GM13976 (cell line): ENCODE measurements at places on chromosomes 4 and X.
A peak's percentile ranks its signal among the peaks of the same experiment; 100 is the strongest.

DNA sequence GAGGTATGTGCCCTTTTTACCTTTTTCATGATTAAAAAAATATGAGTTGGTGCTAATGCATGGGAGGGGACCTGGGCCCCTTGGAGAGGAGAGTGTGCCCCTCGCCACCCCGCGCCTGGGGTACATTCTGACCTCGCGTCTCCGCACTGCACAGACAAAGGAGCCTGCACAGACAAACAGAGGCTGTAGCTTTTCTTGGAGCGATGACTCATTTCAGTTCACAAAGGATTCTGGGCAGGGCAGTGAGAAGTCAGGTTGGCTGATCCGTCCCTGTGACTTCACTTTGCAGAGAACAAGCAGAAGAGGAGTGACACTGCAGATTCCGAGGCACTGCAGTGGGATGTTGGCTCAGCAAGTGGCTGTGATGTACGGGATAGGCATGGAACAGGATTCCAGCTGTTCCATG lies 82.9 kb downstream of the STOX2 start:
- DNase-seq: no peak

DNA sequence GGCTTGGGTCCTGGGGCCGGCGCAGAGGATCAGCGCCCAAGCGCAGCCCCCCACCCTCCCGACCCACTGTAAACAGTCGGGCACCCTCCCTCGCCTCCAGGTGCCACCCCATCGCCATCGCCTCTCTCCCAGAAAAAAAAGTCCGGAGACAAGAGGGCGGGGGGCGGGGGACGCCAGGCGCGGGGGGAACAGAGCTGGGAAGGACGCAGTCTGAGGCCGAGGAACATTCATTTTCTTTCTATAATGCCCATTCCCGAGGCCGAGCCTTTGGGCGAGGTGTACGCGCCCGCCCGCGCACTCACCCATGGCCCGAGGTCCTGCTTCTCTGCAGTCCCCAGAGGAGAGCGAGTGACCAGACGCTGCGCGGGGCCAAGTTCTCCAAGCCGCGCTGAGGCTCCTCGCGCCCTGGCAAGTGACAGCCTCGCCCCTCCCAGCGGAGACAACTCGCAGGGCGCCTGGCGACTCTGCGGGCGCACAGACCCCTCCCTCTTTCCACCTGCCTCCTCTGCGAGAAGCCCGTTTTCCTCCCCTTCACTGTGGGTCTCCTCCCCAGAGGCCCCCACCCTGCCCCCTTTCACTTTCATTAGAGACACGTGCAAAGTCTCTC lies 63.5 kb upstream of the WDR17 start:
- DNase-seq: peak; percentile 70

GRCh38 chrX:133926809-133927208 lies 58.6 kb downstream of the GPC3 start:
- no peak for DNase-seq

- no peak for DNase-seq
Measured at GRCh38 chr4:165986956-165987698, 114.1 kb downstream of the TLL1 start.

DNA sequence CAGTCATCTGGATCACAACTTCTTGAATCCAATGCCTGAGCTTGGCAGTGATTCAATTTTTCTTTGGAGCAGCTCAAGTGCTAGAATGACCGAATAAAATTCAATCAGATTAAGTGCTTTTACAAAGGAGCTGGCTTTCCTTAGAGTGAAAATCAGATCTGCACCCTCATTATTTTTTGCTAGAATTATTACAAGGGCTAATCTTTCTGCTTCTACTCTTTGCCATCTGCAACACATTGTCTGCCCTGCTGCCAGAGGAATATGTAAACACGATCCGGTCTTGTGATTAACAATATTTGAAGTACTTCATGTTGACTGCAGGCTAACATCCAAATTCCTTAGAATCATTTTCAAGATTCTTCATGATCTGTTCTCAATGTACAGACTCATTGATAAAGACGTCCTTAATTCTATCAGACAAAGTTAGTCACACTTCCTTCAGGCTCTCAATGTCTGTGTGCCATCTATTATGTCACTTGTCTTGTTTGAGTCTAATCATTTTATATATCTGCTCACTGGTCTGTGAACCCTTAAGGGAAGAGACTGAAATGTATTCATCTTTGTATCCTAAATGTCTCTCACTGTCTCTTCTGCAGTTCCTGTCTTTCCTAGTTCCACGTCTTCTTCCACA lies 531.2 kb downstream of the GALNTL6 start:
- no peak for DNase-seq

DNA sequence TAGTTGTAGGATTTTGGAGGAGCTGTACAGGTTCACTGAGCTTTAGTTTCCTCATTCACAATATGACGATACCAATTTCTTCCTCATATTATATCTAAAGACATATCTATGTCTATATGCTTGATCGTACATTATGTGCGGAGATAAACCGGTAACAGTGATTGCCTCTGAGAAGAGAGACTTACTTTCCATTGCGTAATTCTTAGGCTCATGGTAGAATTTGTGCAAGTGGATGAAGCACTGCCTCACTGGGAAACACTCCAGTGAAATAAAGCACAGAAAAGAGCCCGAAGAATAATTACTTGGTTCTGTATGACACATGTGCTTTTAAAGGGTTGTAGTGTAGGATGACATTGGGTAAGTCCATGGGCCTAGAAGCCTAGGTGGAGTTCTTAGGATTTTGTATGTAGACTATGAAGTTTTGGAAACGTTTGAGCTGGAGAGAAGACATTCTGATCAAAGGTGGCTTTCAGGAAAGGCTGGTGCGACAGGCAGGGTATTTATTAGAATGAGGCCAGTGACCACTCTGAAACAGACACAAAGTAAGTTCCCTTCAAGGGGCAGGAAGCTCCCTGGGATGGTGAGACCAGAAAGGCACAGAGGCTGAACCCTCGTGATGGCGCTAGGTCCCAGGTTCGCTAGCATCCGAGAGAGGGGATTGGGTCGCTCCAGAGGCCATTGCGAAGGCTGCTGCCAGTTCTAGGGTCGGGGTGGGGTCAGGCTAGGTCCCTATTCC lies 649 bp upstream of the VBP1 start:
- no peak for DNase-seq

- peak; percentile 48 for DNase-seq
Measured at GRCh38 chr4:73446336-73446938, 10.4 kb downstream of the AFP start.

DNA sequence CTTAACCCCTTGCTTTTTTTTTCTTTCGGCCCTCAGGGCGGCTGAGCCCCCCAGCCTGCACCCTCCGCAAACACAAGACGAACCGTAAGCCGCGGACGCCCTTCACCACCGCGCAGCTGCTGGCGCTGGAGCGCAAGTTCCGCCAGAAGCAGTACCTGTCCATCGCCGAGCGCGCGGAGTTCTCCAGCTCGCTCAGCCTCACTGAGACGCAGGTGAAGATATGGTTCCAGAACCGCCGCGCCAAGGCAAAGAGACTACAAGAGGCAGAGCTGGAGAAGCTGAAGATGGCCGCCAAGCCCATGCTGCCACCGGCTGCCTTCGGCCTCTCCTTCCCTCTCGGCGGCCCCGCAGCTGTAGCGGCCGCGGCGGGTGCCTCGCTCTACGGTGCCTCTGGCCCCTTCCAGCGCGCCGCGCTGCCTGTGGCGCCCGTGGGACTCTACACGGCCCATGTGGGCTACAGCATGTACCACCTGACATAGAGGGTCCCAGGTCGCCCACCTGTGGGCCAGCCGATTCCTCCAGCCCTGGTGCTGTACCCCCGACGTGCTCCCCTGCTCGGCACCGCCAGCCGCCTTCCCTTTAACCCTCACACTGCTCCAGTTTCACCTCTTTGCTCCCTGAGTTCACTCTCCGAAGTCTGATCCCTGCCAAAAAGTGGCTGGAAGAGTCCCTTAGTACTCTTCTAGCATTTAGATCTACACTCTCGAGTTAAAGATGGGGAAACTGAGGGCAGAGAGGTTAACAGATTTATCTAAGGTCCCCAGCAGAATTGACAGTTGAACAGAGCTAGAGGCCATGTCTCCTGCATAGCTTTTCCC lies 3.4 kb downstream of the MSX1 start:
- DNase-seq: no peak

- DNase-seq: no peak
Measured at GRCh38 chrX:118764122-118764521, 36.7 kb downstream of the IL13RA1 start.

- no peak for DNase-seq
Measured at GRCh38 chr4:8198206-8198905, 734 bp upstream of the SH3TC1 start.

- no peak for DNase-seq
Measured at GRCh38 chrX:97858592-97858991, 974.9 kb downstream of the RPA4 start.

DNA sequence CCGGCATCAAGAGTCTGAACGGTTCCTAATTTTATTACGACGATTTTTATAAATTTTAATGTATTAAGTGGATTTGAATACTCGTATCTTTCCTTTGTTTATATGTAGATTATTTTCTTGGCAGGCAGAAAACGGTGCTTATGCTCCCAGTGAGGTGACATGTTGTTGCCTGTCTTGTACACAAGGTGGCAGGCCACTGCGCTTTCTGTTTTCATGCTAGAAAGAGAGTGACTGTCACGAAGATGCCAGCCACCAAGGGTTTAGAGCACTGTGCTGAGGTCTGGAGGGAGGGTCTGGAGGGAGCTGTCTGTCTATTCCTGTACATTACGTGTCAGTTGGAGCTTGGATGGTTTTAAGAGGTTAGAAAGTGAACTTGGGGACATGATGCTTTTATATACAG lies 87.7 kb downstream of the SHROOM2 start:
- DNase-seq: peak; percentile 60

DNA sequence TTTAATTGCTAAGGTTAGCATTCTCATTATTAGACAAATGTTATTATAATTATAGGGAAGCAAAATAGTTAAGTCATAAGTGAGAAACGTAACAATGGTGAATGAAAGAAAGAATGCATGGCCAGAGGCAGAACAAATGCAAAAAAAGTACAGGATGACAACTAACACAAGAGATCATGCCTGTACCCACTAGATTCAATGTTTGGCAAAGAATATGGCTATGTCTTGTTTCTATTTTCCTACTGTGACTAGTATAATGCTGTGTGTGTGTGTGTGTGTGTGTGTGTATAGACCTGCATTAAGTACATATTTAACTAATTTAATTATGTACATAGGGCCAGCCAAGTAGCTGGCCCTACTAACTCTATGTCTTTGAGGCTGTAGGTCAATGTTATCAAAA lies 12.9 kb upstream of the BMP2K start:
- DNase-seq: no peak

DNA sequence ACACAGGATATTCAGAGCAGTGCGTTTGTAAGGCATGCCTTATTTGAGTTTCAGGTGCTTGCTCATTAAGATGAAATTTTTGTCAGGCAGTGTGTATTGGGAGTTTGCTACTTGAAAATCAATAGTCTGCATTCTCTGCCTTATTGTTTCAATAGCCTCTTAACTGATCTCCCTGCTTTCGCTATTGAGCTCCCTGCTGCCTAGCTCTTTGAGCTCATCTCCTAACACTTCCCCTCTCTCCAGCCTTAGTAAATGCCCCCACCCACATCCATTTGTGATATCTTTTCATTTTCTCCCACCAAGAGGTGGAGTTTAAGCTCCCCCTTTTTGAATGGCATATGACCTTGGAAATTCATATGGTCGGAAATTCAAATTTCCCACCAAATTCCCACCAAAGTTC lies 256.6 kb downstream of the IL1RAPL1 start:
- DNase-seq: no peak

GRCh38 chr4:146236216-146236615 lies 21.9 kb downstream of the REELD1 start:
- no peak for DNase-seq

DNA sequence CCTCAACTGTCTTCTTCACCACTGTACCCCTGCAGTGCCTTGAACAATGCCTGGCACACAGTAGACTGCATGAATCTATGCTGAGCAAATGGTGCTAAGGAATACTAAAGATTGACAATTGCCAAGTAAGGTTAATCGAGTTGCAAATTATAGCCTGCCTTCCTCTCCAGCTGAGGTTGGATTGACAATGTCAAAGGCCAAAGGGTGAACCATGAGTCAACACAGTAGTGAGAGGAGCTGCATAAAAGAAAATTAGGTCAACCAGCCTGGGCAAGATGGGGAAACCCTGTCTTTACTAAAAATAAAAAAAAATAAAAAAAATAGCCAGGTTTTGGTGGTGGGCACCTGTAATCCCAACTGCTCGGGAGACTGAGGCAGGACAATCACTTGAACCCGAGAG lies 97.1 kb upstream of the BMPR1B start:
- DNase-seq: no peak

- peak; percentile 63 for DNase-seq
Measured at GRCh38 chrX:135295238-135295943, 13.9 kb upstream of the ETDC start.

DNA sequence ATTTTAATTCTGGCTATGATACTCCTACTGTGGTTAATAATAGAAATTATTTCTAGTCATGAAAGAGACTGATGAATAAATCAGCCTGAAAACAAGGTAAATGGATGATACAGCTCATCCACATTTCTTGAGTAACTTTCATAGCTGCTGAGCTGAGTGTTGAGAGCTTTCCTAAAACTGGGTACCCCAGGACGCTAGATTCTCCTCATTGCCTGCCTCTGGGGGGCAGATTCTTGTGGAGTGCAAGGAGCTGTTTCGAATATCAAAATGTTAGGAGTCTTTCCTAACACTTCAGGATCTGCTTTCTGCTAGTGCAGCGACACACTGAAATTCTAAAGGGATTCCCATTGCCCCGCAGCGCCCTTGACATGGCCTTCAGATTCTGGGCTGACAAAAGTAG lies 2.1 kb downstream of the MND1 start:
- DNase-seq: no peak

DNA sequence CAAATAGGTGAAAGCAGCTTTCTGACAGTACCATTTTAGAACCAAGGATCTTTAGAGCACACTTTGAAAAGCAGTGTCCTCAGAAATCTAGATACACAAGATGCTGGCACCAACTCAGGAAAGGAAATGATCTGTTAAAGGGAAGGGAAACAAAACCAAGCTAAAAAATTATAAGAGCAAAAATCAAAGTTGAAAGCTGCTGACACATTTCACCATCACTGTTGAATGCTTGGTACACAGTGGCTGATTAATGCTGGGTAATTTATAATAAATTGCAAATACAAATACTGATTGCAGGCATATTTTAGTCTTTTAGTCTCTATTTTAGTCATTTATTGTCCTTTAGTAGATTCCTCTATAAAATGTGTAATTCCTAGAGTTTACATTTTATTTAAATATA lies 1540.1 kb upstream of the PCDH10 start:
- no peak for DNase-seq

DNA sequence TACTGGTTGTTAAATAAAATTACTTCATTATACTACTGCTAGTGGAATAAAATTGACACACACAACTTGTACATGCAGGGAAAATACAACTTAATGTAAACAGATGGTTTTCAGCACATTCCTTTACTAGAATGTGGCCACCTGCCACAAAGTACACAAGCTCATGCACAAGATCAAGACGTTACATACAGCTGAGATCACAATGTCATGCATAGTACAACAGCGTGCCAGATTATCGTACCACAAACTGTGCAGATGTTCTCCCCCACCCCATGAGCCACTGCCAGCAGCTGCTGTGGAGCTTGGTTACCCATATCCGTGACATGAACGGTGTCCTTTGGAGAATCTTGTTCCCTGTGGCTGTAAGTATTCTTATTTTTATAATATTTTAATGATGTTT lies 27.7 kb downstream of the FBXO8 start:
- DNase-seq: no peak

GRCh38 chrX:107826238-107827029 lies 768 bp downstream of the MID2 start:
- peak; percentile 45 for DNase-seq
